ENCODE measurements at places on chromosomes 3 and 15.

- peak; percentile 72 for DNase-seq
These were observed 227.3 kb downstream of the ITPR1 start for GRCh38 chr3:4720316-4721075.

GRCh38 chr3:157544501-157545130 lies 41.4 kb upstream of the VEPH1 start:
- DNase-seq = no peak

GRCh38 chr15:65981837-65982626 lies 112.7 kb downstream of the RAB11A start:
- DNase-seq = peak; percentile 59

GRCh38 chr3:193773266-193774220 lies 180.5 kb downstream of the OPA1 start:
- no peak for DNase-seq

DNA sequence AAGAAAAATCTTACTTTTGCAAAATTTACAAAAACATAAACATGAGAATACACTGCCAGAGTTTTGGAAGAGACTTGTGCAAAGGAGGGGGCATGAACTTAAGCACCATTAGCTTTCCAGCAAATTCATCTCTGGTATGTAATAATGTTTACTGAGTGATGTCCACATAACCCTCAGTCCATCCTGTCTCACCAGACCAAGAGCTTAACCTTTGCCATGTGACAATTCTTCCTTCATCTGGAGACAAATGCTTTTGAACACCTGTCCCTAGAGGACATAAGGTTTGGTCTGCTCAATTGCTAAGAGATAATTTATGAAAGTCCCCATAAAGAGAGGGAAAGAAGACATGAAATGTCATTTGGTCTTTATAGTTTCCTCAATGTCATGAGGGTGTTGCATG lies 412.3 kb downstream of the ERC2 start:
- no peak for DNase-seq

- no peak for DNase-seq
These were observed 35.8 kb downstream of the ABHD17C start for GRCh38 chr15:80730926-80731325.

- DNase-seq = peak; percentile 45
These were observed 60.4 kb upstream of the LMOD3 start for GRCh38 chr3:69182588-69183316.

- peak; percentile 27 for DNase-seq
These were observed 58.7 kb downstream of the CD200 start for GRCh38 chr3:112391648-112392047.

DNA sequence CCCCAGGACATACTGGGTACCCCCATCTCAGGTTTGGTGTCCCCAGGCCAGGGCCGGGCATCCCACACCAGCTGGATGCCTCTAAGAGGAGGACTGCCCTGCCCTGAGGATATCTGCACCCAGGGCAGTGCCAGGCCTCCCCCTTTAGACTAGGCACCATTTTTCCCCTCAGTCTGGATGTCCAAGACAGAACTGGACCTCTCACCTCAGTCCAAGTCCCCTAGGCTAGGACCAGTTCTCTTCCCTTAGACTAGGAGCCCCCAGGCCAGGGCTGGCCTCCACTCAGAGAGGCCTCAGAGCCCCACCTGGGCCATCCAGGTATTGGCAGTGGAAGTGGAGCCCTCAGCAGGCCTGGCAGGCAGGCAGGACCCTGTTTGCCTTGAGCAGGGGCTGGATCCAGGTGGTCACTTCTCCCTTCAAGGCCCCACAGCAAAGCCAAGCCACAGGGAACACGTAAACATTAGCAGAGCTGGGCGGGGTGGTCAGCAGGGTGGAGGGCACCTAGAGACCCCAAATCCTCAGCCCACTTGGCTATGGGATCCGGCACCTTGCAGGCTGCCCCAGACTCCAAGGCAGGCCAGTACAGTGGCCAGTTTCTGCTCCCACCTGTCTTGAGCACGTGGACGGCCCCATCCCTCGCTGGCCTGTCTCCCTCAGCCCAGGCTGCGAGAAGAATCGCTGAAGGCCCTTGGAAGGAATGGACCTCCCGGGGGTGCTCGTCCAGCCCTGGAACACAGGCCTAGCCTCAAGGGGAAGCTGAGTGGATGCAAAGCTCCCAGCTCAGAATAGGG lies 28.3 kb downstream of the PTH1R start:
- DNase-seq = no peak

DNA sequence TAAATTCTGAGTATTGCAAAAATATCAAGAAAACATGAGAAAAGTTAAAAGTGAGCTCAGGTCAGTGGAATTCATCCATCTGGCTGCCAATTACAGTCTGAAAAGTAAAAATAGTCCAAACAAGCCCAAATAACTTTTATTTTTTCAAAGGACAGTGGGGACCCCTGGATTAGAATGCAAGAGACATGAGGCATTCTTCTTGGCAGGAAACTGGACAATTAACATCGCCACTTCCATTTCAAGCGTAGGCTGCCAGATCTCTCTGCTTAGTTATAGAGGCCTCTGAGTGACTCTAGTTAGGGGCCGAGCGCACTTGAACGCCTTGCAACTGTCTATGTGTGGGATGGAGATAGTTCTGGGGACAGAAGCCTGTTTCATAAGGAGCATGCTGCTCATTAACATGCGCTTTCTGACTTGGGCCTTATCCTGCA lies 189.1 kb downstream of the GHSR start:
- no peak for DNase-seq

DNA sequence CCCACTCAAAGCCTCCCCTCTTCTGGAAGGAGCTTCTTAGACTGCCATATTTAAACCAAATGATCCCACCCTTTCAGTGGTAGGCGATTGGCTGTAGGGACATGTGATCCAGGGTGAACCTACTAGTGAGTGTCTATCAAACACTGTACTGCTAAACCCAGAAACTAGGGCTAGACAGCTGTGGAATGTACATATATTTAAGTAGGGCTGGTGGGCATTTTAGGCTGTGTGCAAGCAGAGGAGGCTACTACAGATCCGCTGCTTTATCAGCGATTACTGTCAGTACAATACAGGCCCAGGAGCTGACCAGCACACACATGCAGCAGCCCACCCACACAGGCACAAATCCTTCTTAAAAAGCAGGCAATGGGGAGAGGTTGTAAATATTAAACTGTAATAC lies 15.4 kb upstream of the LARP6 start:
- DNase-seq = no peak

DNA sequence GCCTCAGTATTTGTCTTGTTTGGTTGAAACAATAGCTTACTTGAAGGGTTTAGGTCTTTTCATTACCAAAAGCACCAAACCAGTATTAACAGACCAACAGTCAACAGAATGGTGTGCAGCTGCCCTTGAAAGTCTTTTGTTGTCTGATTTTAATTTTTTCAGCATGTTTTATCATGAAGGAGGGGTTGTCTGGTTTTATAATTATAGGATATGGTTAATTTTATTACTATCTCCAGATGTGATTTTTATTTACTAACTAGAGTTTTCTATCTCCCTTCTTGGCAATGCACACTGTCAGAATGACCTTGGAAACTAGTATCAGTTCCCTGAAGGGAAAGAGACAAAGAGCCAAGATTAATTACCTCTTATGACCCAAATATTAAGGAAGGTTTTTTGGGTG lies 9.2 kb upstream of the CD200R1L start:
- DNase-seq = no peak

GRCh38 chr3:143963946-143964345 lies 7.7 kb upstream of the DIPK2A start:
- DNase-seq = peak; percentile 52

- no peak for DNase-seq
These were observed 988 bp upstream of the NFKBIZ start for GRCh38 chr3:101848326-101848725.

GRCh38 chr3:147215660-147216059 lies 190.7 kb downstream of the ZIC4 start:
- DNase-seq = no peak

DNA sequence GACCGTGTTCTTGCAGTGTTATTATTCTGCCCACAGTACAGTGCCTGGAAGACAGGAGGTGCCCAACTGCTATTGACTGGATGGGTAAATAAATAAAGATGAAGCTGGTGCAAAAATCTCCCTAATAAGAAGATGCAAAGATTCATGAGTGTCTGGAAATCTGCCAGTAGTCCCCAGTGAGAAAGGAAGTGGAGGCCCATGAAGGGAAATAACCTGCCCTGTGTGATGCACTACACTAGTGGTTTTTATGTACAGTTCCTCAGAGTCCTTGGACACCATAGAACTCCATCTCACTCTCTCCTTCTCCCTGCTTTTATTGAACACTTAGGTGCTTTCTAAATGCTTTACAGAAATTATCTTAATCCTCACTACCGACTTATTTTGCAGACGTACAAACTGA lies 8.3 kb upstream of the SUCLG2 start:
- no peak for DNase-seq

DNA sequence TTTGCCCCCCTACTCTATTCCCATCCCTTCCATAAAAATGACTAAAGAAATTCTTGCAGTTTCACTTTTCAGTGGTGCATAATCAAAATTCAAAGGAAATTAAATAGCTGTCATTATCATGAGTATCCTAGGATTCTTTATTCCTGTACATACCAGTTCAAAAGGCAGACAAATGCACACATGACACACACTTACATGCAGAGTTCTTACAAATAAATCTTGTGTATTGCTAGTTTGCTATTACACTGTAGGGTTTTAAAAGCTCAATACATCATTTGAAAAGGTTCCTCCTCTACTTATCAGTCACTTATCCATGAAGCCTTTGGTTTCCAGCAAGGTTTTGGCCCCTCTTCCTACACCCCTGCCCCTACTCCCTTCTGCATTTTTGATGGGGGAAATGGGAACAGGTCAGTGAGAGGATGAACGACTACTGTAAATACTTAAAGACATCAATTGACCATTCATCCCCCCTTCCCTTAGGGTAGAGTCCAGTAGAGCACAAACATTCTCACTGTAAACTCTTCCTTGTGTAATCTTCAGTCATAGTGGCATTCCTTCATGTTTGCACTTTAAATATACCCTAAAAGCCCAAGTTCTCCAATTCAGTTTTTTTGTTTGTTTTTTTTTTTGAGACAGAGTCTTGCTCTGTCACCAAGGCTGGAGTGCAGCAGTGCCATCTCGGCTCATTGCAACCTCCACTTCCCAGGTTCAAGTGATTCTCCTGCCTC lies 92.6 kb downstream of the SUCLG2 start:
- DNase-seq = no peak

DNA sequence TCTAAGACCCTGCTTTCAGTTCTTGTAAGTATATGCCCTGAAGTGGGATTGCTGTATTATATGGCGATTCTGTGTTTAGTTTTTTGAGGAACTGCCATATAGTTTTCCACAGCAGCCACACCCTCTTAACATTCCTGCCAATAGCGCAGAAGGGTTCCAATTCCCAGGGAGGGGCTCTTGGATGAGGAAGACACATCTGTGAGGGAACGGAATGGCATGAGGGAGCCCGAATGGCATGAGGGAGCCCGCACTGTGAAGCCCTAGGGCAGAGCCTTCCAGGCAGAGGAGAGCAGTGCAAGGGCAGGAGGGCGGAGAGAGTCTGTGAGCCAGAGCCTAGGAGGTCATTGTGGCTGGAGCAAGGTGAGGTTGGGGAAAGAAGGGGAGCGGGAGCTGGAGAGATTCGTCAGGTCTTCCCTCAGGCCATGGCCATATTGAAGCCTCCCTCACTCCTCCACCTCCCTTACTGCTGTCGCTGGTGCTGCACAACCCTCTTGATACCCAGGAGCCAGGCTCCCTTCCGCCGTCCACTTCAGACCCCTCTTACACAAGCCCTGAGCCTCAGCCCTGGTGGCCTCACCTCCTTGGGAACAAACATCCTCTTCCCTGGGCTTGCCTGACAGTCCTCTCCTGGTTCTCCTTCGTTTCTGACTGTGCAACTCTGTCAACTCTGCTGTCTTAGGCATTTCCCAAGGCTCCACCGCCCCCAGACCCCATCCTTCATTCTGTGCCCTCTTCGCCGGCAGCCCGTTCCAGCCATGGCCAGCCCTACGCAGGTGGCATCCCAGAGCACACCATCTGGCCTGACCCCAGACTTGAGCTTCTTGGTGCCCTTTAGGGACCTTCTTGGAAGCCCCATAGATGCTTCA lies 51.4 kb downstream of the FGD5 start:
- no peak for DNase-seq

- no peak for DNase-seq
These were observed 36.0 kb downstream of the BTLA start for GRCh38 chr3:112463250-112463649.

DNA sequence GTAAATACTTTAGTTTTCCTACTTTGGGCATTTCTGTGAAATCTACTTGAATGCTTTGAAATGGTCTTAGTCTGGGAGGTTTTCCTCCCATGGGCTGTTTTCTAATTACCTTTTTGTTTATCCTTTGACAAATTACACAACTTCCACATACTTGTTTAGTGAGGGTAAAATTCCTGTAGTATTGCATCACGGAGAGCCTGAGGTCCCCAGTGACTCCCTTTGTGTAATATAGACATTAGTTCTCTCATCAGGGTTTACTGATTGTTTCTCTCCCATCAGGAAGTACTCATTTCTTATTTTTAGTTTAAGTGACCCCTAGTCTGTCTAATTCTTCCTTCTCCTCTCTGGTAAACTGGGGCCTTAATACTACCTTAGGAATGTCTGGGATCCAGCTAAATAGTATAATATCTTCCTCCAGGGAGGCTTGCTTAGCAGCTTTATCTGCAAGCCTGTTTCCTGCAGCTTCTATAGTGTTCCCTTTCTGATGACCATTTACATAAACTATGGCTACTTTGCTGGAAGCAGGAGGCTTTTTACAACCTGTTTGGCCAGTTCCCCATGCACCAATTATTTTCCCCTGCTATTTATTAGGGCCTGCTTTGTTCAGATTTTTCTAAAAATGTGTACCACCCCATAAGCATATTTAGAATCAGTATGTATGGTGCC lies 87.2 kb upstream of the XCR1 start:
- peak; percentile 91 for DNase-seq

DNA sequence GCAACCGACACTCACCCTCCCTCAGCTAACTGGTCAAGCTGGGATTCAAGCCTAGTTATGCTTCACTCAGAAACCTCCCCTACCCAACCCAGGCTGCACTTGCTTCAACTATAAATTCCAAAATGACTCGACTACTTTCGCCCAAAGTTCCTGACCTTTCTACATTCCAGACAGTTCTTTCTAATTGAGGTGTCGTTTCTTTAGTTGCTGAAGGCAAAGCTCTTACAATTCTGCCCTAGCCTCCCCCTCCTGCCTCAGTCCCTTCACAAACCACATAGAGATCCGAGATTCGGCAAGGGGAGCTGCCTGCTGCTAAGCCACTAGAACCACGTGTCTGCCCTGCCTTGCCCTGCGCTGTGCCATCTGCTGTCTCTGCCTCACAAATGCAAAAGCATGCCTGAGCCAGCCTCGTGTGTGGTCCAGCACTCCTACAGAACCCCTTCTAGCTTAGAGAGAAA lies 74.7 kb upstream of the SH3GL3 start:
- DNase-seq = peak; percentile 22

DNA sequence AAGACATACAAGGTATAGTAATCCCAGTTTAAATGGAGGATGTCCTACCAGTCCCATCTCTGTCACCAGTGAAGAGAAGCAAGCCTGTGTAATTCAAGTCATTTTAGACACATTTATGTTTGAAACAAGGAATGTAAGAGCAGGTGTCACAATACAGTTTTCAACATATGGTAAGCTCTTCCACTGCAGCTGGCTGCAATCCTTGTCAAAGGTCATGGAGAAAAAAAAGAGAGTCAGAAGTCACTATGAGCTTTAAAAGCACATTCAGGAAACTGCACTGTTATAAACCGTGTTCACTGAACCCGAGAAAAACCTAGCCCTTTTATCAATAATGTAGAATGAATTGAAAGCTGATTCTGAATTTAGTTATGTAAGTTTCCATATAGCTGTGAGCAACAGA lies 206.4 kb downstream of the NAALADL2 start:
- no peak for DNase-seq

GRCh38 chr15:78200276-78200930 lies 34.0 kb downstream of the ACSBG1 start:
- DNase-seq = no peak

GRCh38 chr3:110530902-110531301 lies 540.7 kb upstream of the NECTIN3 start:
- no peak for DNase-seq

Data from epithelial cell of esophagus (primary cell).